Muscle of leg (tissue), 16 donors: ENCODE measurements at places on chromosomes 4 and X. TPM values are rescaled to one million over a fixed set of nuclear protein-coding genes. Genes with fewer than 3 reads are reported as not detected.

DNA sequence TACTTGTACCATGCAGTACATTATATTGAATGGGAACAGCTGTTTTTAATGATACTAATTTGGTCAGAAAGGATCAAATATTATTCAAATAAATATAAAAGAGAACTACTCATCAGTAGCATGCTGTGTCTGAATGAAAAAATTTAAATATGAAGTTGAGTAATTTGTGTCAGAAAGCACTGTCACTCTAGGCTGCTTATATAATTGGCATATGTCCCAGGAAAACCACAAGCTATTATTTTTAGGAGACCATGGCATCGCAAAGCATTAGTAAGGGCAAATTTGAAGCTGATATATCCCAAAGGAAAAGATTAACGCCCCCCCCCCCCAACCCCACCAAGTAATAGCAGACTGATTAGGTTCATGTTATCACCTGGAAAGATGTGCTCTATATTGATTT is 388.5 kb upstream of the SPANXN4 start:
- H3K27ac ChIP-seq: no peak overlapping the region
- no peak for DNase-seq
- no peaks in the 10 kb centered on the region for H3K4me1 ChIP-seq
- H3K36me3 ChIP-seq: no peaks in the 10 kb centered on the region
- peaks cover 3% of the 10 kb centered on the region for H3K27me3 ChIP-seq

DNA sequence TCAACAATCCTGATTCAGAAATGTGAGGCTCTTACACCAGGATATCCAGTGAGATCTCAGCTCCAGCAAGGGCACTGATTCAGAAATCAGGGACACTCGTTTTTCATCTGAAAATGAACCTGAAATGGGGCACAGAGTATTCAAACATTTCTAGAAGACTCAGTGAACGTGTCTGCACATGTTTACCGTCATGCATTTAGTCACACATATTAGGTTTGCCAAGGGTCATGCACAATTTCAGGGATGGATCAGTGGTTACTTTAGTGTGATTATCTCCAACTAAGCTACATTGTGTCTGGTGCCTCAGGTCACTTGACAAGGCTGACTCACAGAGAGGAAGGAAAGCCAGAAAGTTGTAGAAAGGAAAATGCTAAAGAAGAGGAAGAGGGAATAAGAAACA is 33.6 kb upstream of the SPANXN2 start:
- no peak for DNase-seq
- H3K27ac ChIP-seq: no peak overlapping the region
- no peaks in the 10 kb centered on the region for H3K36me3 ChIP-seq
- H3K27me3 ChIP-seq: no peaks in the 10 kb centered on the region
- H3K4me3 ChIP-seq: no peak overlapping the region
- no peaks in the 10 kb centered on the region for H3K4me1 ChIP-seq

GRCh38 chr4:41448934-41449333 is 89.0 kb upstream of the LIMCH1 start:
- no peaks in the 10 kb centered on the region for H3K27me3 ChIP-seq
- H3K27ac ChIP-seq: no peak overlapping the region
- H3K36me3 ChIP-seq: no peaks in the 10 kb centered on the region
- peaks cover 9% of the 10 kb centered on the region for H3K4me1 ChIP-seq
- H3K4me3 ChIP-seq: no peak overlapping the region
- DNase-seq: peak; percentile 47

DNA sequence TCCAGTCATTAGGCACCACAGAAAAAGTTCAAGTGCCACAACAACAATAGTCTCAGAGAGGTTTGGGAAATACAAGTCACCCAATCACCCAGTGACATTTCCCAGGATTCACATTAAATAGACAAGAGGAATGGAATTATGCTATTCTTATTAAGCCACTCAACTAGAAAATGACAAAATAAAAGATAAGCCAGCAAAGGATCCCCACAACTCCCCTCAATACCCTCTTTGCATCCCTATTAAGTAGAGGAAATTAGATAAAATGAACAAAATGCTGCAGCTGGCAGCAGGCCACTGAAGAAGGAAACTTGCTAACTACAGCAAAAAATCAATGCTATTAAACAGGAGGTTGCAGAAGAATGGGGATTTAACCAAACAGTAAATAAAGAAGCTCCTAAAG is 35.3 kb upstream of the RPS6KA6 start:
- no peaks in the 10 kb centered on the region for H3K4me1 ChIP-seq
- H3K27me3 ChIP-seq: peaks cover 4% of the 10 kb centered on the region
- H3K27ac ChIP-seq: no peak overlapping the region
- no peak for DNase-seq
- H3K4me3 ChIP-seq: no peak overlapping the region

GRCh38 chrX:153029875-153030274 is 26.4 kb upstream of the PNMA3 start:
- DNase-seq: no peak
- H3K36me3 ChIP-seq: no peaks in the 10 kb centered on the region
- peaks cover 4% of the 10 kb centered on the region for H3K27me3 ChIP-seq

GRCh38 chrX:131262738-131263679 is 26.1 kb downstream of the IGSF1 start:
- H3K4me1 ChIP-seq: no peaks in the 10 kb centered on the region
- H3K27ac ChIP-seq: no peak overlapping the region
- H3K27me3 ChIP-seq: peaks cover 10% of the 10 kb centered on the region
- no peak for DNase-seq

- no peak overlapping the region for H3K27ac ChIP-seq
- DNase-seq: peak; percentile 43
- H3K36me3 ChIP-seq: peaks cover 6% of the 10 kb centered on the region
- no peaks in the 10 kb centered on the region for H3K4me1 ChIP-seq
- H3K4me3 ChIP-seq: no peak overlapping the region
These were observed 9.3 kb upstream of the LIMCH1 start for GRCh38 chr4:41528512-41529205.

- H3K27me3 ChIP-seq: no peaks in the 10 kb centered on the region
- no peak overlapping the region for H3K4me3 ChIP-seq
- no peak for DNase-seq
- no peaks in the 10 kb centered on the region for H3K4me1 ChIP-seq
- no peak overlapping the region for H3K27ac ChIP-seq
- no peaks in the 10 kb centered on the region for H3K36me3 ChIP-seq
These were observed 41.2 kb downstream of the FRYL start for GRCh38 chr4:48738856-48739255.

GRCh38 chr4:137768881-137769280 is 236.6 kb upstream of the PCDH18 start:
- peak; percentile 35 for DNase-seq
- H3K4me1 ChIP-seq: no peaks in the 10 kb centered on the region
- no peaks in the 10 kb centered on the region for H3K36me3 ChIP-seq
- H3K27ac ChIP-seq: no peak overlapping the region
- H3K27me3 ChIP-seq: no peaks in the 10 kb centered on the region

DNA sequence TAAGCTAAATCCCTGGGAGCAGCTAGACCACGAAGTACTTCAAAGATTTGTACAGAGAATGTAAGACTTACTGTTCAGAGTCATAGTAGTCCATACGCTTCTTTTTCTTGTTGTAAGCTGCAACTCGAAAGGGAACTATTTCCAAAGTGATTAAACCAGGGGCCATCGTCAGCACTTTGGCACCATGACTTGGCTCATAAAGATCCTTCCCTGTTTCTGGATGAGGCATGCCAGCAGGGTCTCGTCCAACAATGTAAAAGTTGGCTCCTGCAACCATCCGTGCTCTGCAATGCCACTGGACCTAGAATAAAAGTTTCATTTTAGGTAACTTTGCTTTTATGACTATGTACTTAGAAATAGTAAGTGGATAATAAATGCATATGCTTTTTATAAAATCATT is 88.5 kb downstream of the PAPSS1 start:
- H3K4me3 ChIP-seq: no peak overlapping the region
- peak; percentile 83 for DNase-seq
- H3K27ac ChIP-seq: peak overlapping the region; percentile 11
- no peaks in the 10 kb centered on the region for H3K36me3 ChIP-seq

DNA sequence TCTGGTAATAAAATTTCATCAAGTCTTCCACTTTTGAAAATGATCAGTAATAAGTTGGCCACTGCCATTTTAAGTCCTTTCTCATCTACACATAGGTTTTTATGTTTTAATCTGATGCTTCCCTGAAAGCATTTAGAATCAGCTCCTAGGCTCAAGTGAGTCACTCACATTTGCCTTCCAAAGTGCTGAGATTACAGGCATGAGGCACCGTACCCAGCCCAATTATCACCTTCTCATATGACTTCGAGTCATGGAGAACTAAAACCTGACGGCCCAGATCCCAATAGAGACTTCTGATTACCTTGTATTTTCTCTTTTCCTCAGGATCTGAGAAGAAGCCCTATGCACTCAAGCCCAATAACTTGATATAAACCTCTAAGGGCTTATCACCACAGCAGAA is 140.8 kb downstream of the OPHN1 start:
- no peak overlapping the region for H3K27ac ChIP-seq
- H3K27me3 ChIP-seq: no peaks in the 10 kb centered on the region
- no peak for DNase-seq

GRCh38 chr4:11525085-11525484 is 96.4 kb upstream of the HS3ST1 start:
- no peaks in the 10 kb centered on the region for H3K27me3 ChIP-seq
- no peaks in the 10 kb centered on the region for H3K36me3 ChIP-seq
- no peaks in the 10 kb centered on the region for H3K4me1 ChIP-seq
- no peak overlapping the region for H3K4me3 ChIP-seq
- no peak for DNase-seq
- H3K27ac ChIP-seq: no peak overlapping the region

GRCh38 chrX:106903856-106904528 is 851 bp upstream of the RIPPLY1 start:
- no peaks in the 10 kb centered on the region for H3K4me1 ChIP-seq
- peaks cover 37% of the 10 kb centered on the region for H3K27me3 ChIP-seq
- DNase-seq: peak; percentile 36

DNA sequence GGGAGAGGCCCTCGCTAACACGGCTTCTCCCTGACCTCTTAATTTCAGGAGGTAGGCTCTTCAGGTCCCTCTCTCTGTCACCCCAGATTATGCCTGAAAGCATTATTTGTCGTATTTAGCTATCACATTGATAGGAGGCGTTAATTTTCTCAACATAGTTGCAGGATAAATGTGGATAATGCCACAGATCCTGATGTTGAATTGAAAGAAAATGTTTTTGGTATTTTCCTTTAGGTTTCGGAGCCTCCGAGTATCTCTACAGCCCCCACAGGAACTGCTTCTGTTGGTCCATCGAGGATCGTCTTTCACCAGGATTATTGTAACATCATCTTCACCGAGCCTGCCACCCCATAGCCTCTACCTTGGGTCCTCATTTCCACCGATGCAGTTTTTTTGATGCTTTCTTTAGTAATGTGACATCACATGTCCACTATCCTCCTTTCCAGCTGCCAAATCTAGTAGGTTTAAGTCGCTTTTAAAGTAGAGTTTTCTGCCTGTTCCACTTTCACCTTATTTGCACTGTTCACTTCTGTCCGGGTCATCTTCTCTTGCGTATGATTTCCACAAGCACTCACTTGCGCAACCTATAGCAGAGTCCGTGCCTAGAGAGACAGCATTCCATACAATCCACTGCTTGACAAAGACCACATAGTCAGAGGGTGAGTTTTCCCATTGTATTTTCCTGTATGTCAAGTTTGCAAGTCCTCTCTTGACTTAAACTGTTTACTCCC is 665 bp downstream of the TIGD2 start:
- peak; percentile 51 for DNase-seq
- peak overlapping the region; percentile 65 for H3K27ac ChIP-seq
- peaks cover 11% of the 10 kb centered on the region for H3K27me3 ChIP-seq
- peaks cover 5% of the 10 kb centered on the region for H3K36me3 ChIP-seq
- peaks cover 13% of the 10 kb centered on the region for H3K4me1 ChIP-seq

- no peak overlapping the region for H3K4me3 ChIP-seq
- no peaks in the 10 kb centered on the region for H3K36me3 ChIP-seq
- no peak overlapping the region for H3K27ac ChIP-seq
- no peak for DNase-seq
- H3K4me1 ChIP-seq: no peaks in the 10 kb centered on the region
- H3K27me3 ChIP-seq: no peaks in the 10 kb centered on the region
These were observed 18.6 kb downstream of the CCDC149 start for GRCh38 chr4:24894243-24894642.

- no peaks in the 10 kb centered on the region for H3K4me1 ChIP-seq
- no peaks in the 10 kb centered on the region for H3K36me3 ChIP-seq
- no peaks in the 10 kb centered on the region for H3K27me3 ChIP-seq
These were observed 36.0 kb downstream of the ARHGAP6 start for GRCh38 chrX:11629593-11630211.

DNA sequence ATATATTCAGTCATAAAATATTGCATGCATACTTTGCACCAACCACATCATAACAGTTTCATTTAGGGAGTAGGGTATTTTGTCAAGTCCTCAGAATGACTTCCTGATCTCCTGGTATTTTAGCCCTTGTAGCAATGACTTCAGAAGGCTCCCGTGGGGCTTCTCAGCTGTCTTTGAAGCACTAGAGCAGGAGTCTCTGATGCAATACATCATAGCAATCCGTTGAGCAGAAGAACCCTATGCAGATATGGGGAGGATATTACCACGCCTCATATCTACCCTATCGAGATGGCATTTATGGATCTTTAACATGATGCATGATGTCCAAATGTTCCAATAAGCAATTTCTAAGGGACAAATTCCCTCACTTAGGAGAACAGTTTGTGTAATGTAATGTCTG is 373.7 kb upstream of the FTHL17 start:
- DNase-seq: no peak
- no peaks in the 10 kb centered on the region for H3K36me3 ChIP-seq
- H3K4me3 ChIP-seq: no peak overlapping the region
- H3K27ac ChIP-seq: no peak overlapping the region

The CD38 gene
- 0.44 TPM for total RNA-seq

The ATP5ME gene
- total RNA-seq: 722 TPM

The PTPN13 gene
- 10.5 TPM for total RNA-seq

The TMEM156 gene
- total RNA-seq: 0.35 TPM

The IDUA gene
- total RNA-seq: 11.4 TPM

The TXK gene
- 0.35 TPM for total RNA-seq

The ARAP2 gene
- total RNA-seq: 1.6 TPM

The RRH gene
- total RNA-seq: 0.18 TPM

The MGAT4D gene
- not detected for total RNA-seq

The MND1 gene
- 5.9 TPM for total RNA-seq
